Activated CD4-positive, alpha-beta T cell treated with anti-CD3 and anti-CD28 coated beads, Interleukin-2, amount 10 ng/mL, durations not matched to agents 24 days and 14 days (primary cell): ENCODE measurements at places on chromosomes 6 and 20.

- peak; percentile 78 for DNase-seq
These were observed 27.7 kb downstream of the BFSP1 start for GRCh38 chr20:17503301-17504065.

DNA sequence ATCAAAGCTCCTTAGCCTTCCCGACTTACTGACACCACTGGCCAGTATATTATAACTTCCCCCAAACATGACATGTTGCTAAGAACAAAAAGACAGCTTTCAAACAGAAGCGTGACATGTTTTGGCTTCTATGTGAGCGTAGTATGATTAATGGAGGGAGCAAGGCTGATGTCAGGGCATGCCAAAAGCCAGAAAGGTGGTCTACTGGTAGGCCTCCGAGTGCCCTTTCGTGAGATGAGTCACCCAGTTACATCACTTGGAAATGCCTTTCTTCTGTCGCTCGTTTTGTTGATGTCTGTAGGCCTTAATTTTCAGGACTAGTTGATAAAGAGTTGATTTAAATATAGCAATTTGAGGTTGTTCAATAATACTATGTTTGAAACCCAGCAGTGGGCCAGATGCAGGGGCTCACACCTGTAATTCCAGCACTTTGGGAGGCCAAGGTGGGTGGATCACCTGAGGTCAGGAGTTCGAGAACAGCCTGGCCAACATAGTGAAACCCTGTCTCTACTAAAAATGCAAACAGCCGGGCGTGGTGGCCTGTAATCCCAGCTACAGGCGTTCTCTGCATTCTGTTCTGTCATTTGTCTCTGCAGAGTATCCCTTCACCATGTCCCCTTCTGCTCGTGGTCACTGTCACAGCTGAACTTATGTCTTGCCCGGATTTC, 53.3 kb downstream of the CNKSR3 start:
- no peak for DNase-seq

GRCh38 chr6:109411034-109411433, 28.8 kb upstream of the CD164 start:
- no peak for DNase-seq

DNA sequence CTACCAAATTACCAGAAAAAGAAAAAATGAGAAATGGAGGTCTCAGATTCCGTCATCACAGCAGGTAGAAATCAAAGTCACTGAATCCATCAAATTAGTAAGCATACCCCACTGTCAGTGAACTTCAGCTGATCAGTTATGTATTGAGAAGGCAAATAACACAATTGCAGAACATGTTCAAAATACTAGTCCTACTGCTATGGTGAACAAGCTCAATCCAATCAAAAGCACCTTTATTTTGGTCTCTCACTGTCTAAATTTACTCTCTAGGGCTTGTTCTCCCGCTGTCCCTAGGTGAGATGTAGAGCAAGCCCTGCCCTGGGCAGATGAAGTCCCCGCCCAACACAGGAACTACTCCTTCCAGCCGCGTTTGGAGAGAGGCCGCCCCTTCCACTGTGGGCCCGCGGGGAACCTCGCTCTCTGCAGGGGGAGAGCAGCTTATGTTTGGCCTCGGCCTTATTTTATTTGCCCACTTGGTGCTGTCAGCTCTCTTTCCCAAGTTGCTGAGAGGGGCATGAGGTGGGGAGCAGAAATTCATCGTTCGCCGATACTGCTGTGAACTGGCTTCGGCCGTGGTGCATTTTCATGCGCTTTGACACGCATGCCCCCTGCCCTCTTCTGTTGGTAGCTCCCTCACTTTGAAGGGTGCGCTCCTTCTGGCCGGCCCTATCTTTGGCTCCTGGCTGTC, 14.3 kb upstream of the MAP1LC3A start:
- DNase-seq = peak; percentile 77

- no peak for DNase-seq
These were observed 15.9 kb downstream of the AGPAT4 start for GRCh38 chr6:161257793-161258457.

DNA sequence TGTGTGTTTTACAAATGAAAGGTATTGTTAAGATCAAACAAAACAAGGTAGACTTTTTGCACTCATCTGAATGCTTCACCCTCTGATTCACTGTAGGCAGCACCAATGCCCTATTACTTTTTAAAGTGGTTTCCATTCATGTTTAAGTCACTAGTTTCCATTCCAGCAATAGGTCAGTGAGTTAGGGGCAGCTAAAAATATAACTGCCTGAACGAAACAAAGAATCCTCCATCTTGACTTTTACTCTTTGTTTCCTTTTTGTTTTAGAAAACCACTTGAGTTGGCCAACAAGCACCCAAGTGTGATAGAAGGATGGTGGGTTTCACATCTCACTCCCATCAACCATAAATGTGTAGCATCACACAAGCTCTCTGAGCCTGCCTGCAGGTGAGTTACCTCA, 25.5 kb downstream of the CLIC5 start:
- DNase-seq = no peak

DNA sequence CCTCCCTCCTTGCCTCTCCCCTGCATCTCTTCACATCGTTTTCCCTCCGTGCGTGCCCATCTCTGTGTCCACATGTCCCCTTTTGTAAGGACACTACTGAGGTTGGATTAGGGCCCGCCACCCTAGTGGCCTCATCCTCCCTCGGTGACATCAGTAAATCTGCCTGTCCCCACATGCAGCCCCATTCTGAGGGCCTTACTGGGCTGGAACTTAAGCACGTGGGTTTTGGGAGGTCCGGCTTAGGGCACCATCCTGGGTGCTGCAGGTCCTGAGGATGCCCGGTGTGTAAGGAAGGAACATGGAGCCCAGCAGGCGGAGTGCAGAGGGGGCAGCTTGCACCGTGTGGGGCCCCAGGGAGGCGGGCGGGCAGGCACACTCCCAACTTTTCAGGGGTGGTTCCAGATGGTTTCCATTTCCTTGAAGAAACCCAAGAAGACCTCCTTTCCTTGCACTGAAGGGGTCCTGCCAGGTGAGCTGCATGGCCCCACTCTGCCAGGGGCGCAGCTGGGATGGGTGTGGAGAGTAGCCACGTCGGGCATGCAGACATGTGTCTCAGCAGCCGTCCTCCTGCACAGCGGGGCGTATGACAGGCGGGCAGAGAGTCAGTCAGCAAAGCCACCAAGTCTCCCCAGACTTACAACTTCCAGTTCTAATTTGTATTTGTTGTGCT, 329.9 kb downstream of the QKI start:
- DNase-seq = no peak

- no peak for DNase-seq
These were observed 57.9 kb downstream of the ELOVL5 start for GRCh38 chr6:53290537-53291510.

DNA sequence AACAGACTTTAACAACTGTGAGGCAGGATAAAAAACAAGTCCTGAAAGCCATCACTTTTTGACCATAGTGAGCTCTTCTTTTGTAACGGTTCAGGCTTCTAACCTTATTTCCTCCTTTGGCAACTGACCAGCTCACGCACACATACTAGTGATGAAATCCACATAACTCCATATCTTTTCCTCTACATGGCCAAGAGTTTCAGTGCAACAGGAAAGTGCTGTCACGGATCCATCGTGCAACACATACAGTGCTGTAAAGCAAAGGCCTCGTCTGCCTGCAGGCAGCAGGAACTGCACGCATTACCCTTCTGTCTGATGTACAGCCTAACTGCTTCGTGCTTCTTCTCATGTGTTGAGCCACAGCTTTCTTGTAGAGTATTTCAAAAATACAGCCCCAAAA, 108.5 kb downstream of the EPM2A start:
- DNase-seq = no peak

GRCh38 chr6:158211273-158212055, 43.3 kb downstream of the GTF2H5 start:
- peak; percentile 67 for DNase-seq

GRCh38 chr20:23257106-23257761, 93.4 kb upstream of the NXT1 start:
- DNase-seq = no peak

- no peak for DNase-seq
These were observed 138.6 kb downstream of the ERMARD start for GRCh38 chr6:169890049-169890448.

DNA sequence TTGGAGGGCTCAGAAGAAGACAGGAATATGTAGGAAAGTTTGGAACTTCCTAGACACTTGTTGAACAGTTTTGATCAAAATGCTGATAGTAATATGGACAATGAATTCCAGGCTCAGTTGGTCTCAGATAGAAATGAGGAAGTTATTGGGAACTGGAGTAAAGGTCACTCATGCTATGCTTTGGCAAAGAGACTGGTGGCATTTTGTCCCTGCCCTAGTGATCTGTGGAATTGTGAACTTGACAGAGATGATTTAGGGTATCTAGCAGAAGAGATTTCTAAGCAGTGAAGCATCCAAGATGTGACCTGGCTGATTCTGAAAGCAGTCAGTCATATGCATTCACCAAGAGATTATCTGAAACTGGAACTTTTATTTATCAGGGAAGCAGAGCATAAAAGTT, 45.1 kb downstream of the FRK start:
- no peak for DNase-seq

- no peak for DNase-seq
These were observed 77.8 kb downstream of the ATG5 start for GRCh38 chr6:106247733-106248132.

DNA sequence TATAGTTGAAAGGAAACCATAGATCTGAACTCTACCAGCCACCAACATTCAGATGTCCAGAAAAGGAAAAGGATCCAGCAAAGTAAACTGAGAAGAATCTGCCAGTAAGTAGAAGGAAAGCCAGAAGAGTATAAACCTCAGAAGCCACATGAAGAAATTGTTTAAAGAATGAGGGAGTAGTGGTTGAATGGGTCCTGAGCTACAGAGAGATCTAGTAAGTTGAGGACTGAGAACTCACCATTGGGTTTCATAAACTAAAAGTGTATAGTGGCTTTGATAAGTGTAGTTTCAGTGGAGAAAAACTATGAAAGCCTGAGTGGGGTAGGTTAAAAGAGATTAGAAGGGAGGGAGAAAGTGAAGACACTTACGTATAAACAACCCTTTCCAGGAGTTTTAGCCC, 32.0 kb upstream of the SUMO4 start:
- DNase-seq = no peak

DNA sequence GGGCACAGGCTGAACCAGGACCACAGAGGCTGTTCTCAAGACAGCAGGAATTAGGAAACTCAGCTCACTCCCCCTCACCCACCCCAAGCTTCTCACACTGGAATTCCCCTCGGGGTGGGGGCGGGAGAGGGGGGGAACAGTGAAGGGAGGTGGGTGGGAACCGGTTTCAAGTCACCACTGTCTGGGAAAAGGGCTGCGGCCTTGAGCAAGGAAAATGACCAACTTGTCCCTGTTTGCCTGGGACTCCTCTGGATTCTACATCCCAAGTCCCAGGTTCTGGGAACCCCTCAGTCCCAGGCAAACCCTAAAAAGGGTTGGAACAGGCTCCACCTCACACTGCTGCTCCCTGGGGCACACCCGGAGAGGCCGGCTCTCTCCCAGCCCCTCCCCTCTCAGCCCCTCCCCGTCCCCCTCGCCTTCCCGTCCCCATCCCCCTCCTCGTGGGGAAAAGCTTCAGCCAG, 230.7 kb downstream of the TFAP2C start:
- no peak for DNase-seq

- DNase-seq = no peak
These were observed 5.3 kb upstream of the NKX2-2 start for GRCh38 chr20:21519136-21519584.

GRCh38 chr6:36666287-36666686, 12.2 kb upstream of the CDKN1A start:
- no peak for DNase-seq

DNA sequence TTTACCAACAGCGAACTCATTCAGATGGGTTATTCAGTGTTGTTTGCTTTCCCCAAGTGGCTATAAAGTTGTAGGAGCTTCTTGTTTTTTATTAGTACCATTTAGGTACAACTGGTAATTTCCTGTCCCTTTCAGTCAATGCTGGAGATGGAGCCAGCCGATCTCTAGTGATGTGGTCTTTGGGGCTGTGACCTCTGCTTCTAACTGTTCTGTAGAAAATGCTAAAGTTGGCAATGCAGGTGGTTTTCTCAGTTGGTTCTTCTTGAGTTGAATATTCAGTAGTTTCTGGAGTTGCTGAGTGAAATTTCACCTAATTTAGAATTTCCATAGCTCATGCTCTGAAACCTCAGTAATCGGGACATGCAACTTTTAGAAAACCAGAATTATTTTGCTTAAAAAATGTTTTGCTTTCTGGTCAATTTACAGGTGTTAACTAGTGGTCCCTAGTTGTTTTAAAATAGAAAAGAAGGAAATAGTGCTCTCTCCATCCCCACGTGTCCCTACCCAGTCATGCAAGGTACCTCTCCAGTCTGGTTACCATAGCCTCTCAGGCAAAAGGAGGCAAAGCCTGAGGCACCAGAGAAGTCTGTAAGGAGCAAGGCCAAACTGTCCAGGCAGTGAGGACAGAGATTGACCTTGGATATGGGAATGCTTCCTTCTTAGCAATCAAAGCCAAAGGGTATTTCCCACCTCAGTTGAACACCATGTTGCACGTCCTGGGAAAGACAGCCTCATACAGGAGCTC, 27.3 kb upstream of the GABRR1 start:
- DNase-seq = no peak

DNA sequence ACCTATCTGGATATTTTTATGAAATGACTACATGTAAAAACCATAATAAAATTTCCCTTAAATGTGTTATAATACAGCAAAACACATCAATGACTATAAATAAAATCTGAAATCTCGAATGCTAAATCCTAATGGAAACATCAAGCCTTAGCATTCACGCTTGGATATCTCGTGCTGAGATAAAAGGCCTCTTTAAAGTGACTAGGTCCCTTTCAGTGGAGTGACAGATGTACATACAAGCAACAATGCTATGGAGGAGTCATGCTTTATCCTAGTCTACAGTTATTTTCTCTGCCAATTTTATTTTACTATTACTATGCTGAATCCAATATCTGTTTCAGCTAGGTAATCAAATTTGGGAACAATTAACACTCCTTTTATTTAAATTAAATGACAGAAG, 72.4 kb downstream of the MAP3K7 start:
- no peak for DNase-seq

- DNase-seq = no peak
These were observed 144.7 kb upstream of the FBXL4 start for GRCh38 chr6:99092461-99092860.

DNA sequence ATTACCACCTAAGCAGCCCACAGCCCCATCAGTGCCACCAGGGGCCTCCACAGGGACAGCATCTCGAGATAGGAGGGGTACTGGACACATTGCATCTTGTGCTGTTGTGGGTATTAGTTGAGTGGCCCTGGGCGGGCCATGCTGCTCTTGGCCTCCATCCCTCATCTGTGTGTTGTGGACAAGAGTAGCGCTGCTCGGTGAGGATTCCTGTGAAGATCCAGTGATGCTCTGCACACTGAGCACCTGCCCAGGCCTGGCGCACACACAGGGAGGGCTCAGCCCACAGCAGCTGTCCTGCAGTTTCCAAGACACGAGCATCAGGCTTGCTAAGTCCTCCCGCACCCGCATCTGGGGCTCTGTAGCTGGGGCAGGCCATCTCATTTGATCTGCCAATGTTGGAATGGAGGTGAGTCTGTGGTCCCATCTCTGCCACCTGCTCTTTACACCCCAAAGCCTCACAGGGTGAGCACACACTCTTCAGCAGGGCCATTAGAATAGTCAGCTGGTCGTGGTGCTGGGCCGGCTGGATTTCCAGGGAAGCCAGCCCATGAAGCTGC, 32.0 kb downstream of the SPATA2 start:
- no peak for DNase-seq

DNA sequence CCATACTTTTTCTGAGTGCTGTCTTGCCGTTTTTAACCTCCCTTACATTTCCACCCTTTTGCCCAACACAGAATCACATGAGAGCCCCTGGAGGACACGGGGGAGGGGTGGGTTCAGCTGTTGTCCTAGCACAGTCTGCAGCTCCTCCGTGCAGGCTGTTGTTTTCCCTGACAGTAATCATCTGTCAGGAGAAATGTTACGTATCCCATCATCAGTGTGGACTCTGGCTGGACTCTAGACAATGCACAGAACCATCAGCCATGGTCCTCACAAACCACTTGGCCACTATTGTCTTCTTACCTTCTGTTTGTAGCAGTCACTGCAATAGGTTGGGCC, 92.1 kb downstream of the RIN2 start:
- DNase-seq = no peak
